HTR-8/SVneo (cell line): ENCODE measurements at places on chromosomes 3 and 15.

- no peak for DNase-seq
These were observed 44.3 kb upstream of the CPNE4 start for GRCh38 chr3:132079147-132079546.

- DNase-seq = no peak
These were observed 227.6 kb downstream of the MINAR1 start for GRCh38 chr15:79659691-79660090.

- no peak for DNase-seq
These were observed 14.8 kb downstream of the KLHL6 start for GRCh38 chr3:183540501-183541234.

DNA sequence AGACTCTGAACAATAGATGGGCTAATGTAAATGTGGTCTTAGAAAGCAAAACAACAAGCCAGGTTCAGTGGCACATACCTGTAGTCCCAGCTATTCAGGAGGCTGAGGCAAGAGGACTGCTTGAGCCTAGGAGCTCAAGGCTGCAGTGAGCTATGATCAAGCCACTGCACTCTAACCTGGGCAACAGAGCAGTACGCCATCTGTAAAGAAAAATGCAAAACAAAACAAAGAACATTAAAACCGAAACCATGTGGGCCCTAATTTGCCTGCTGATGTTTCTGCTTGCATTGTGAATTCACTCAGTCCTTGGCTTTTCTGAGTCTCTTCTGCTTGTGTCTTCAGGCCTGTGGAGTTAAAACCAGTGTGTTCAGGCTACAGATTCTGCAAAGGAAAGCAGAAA is 56.7 kb downstream of the CCNL1 start:
- DNase-seq = no peak

DNA sequence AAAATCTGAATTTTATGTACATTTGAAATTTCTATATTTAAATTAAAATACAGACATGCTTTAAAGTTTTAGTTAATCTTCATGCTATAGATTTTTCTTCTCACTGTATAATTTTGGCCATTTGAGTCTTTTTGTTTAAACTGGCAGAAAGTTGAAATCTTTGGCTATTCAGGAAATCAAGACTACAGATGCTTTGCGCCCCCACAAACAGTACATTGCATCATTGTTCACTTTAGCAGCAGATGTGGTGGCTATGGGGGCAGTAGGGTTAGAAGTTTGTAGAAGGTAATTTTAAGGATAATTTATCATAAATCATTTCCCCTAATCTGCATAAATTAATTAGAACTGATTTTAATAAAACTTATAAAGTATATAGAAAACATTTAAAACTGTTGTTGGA is 20.9 kb downstream of the SPPL2A start:
- no peak for DNase-seq

GRCh38 chr15:83062768-83063180 is 4.3 kb downstream of the BTBD1 start:
- DNase-seq = no peak

DNA sequence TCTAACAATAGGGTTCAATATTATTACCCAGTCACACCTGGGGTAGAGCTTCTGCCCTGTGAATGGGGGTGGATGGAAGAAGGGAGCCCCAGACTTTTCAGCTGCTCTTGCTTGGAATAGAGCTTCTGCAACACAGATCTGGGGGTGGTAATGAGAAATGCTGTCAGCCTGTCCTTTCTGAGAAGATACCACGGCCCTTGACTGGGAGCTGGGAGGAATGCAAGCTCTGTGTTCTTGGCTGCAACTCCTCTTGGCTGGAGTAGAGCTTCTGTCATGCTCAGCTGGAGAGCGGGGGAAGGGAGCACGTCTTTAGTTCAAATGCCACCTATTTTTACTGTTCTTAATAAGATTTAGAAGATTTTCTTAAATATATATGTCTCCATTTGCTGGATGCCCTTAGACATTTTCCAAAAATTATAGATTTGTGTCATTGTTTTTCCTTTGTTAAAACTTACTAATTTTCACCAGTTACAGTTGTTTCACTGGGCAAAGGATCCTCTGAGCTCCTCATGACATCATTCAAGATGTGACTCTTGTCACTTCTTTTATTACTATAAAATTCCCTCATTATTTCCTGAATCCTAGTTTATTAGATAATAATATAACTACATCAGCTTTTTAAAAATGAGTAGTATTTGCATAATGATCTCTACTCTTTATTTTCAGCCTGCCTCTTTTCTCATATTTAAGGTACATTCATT is 180.0 kb upstream of the TGFBR2 start:
- no peak for DNase-seq

GRCh38 chr3:31858439-31858838 is 122.6 kb downstream of the OSBPL10 start:
- peak; percentile 10 for DNase-seq

- no peak for DNase-seq
These were observed 136.4 kb downstream of the B3GALNT1 start for GRCh38 chr3:160968761-160969160.

DNA sequence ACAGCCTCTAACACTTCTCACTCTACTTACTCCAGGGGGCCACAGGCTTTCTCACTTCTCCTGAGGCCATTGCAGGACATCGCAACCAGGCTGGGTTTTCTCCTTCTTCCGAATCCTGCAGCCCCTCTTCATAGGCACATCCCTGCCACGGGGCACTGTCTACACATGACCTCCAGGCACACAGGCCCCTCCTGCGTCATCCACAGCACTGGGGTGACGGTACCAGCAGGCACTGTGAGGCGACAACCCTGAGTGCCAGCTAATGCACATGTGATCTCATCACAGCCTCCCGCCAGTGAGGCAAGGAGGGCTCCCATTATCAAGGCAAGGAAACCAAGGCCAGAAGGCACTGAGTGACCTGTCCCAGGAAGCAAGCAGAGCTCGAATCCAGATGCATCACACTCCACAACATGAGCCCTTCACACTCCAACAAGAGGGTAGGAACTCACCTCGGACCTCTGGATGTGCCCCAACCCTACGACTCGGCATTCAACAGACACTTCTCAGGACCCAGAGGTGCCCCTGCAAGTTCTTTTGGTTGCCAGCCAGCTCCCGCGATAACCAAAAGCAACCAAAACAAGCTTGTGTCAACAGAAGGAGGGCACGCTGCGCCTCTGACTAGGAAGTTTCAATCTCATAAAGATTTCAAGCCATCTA is 16.7 kb downstream of the FAM174B start:
- no peak for DNase-seq

DNA sequence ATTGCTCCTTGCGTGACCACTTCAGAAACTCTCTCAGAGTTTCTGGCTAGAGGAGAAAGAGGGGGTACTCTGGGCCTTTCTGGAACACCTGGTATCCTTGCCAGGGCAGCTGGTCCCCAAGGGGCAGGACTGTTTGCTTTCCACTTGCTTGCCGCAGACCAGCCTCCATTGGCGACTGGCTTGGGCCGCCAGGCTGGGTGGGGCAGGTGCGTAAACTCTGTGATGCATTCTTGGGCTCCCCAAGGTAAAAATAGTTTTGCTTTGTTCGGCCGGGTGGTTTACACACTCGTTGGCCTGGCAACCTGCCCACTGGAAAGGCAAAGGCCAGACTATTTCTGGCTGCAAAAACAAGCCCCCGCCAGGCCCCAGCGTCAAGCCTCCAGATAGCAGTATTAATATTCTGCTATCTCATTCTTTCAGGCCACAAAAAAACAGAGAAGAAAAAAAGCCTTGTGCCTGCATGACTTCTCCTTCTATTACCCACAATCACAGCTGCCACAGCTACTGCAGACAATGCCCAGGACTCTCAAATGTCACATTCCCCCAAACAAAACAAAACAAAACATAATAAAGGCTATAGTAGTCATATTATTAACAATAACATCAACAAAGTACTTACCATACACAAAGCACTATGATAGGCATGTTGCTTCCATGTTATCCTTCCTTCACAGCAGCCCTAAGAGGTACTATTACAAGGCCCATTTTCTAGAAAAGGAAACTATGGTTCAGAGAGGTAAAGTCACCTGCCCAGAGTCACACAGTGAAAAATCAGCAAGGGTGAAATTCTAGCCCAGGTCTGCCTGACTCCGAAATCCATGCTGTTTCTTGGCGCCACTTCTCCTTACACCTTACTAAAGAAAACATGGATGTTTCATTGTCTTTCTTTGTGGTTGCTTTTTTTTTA is 14.0 kb upstream of the SSUH2 start:
- no peak for DNase-seq

- DNase-seq = no peak
These were observed 97.8 kb upstream of the MEF2A start for GRCh38 chr15:99467853-99468464.

- no peak for DNase-seq
These were observed 2.8 kb downstream of the RRP9 start for GRCh38 chr3:51938780-51939425.

GRCh38 chr3:60514085-60514649 is 737.1 kb downstream of the FHIT start:
- DNase-seq = no peak

DNA sequence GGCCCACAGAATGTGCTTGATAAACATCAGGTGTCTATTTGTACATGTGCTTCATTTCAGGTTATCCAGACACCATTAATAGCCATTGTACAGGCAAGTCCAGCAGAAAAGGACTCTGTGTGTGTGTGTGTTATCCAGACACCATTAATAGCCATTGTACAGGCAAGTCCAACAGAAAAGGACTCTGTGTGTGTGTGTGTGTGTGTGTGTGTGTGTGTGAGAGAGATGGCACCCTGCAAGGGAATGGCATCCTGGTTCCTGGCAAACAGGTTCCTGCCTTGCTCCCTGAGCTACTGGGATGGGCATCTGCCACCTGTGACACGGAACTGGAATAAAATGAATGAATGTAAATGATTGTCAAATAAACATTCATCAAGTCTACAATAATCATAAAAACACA is 11.7 kb downstream of the SUCLG2 start:
- DNase-seq = no peak

GRCh38 chr3:152258448-152259393 is 10.0 kb upstream of the MBNL1 start:
- peak; percentile 72 for DNase-seq

- DNase-seq = no peak
These were observed 208.5 kb downstream of the TBL1XR1 start for GRCh38 chr3:176988795-176989194.

DNA sequence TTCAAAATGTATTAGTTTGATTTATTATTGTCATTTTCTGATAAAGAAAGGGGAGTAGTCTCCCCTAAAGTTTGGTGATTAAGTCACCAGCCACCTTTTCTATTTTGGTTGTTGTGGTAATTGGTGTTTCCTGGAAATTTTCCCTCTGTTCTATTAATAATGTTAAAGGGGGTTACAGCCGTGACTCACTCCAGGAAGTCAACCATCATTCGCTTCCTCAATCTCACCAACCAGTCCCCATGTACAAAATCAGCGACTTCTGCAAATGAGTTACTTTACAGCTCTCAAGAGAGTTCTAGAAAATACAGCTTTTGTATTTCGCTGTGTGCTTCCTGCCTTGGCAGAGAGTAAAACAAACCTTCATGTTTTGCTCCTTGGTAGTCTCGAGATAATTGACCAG is 285.1 kb downstream of the LPP start:
- DNase-seq = no peak

- no peak for DNase-seq
These were observed 76.5 kb downstream of the HMG20A start for GRCh38 chr15:77497110-77497737.

DNA sequence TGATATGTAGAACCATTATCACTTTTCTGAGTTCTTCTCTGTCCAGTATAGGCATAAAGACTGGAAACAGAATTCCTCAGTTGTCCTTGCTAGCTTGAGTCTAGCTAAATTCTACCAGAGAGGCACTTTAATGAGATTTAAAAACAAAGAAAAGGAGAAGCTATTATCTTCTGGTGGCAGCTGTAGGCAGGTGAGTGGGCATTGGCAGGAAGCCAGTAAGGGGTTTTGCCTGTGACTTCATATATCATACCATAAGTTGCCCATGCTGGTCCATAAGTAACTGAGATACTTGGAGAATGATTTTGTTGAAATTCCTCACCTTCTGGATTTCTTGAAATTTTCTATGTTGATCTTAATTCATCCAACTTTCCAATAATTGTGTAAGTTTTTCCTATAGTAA is 402.3 kb upstream of the TGFBR2 start:
- no peak for DNase-seq

- no peak for DNase-seq
These were observed 53.5 kb downstream of the PFN2 start for GRCh38 chr3:149917124-149917667.

DNA sequence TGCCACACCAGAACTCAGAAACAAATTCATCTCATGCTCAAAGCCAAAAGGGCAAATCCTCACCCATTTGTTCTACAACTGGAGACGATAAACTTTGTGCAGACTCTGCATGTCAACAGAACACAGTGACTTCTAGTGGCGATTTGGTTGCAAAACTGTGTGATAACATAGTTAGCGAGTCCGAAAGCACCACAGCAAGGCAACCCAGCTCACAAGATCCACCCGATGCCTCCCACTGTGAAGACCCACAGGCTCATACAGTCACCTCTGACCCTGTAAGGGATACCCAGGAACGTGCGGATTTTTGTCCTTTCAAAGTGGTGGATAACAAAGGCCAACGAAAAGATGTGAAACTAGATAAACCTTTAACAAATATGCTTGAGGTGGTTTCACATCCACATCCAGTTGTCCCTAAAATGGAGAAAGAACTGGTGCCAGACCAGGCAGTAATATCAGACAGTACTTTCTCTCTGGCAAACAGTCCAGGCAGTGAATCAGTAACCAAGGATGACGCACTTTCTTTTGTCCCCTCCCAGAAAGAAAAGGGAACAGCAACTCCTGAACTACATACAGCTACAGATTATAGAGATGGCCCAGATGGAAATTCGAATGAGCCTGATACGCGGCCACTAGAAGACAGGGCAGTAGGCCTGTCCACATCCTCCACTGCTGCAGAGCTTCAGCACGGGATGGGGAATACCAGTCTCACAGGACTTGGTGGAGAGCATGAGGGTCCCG is 199.7 kb downstream of the AKAP13 start:
- no peak for DNase-seq

DNA sequence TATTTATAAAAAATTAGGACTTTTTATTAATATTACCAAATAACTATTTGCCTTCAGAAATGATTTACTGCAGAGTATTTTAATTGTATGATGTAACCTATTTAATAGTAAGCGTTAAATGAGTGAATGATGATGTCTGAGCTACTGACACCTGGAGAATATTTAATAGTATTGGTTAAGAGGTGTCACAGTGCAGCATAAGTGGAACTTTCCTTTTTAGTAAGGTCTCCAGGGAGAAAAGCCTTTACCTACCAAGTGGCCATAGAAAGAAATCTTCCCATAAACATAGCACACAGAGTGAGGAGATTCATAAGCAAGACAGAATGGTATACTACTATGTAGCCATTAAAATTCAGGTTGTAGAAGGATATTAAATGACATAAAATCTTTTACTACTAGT is 441.7 kb downstream of the TBL1XR1 start:
- no peak for DNase-seq

DNA sequence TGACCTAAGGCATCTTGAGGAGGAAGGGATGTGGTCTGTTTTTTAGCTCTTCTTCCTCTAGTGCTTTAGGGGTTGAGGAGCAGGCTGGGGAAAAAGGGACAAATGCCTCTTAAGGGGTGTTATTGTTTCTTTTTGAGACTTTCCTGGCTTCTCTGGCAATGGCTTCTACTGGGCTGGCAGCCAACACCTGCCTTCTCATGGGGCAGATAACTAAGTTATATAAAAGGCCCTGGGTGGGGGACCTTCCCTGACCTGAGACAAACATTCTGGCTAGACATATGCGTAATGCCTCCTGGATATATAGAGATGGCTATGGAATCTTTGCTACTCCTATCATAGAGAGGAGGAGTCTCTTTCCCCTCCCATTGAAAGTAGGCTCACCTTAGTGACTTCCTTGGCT is 179.2 kb upstream of the PROK2 start:
- DNase-seq = no peak

- DNase-seq = peak; percentile 13
These were observed 890.7 kb upstream of the EPHA6 start for GRCh38 chr3:95923496-95924210.

GRCh38 chr15:101646672-101647071 is 5.5 kb downstream of the TM2D3 start:
- no peak for DNase-seq
